WERI-Rb-1 (cell line): ENCODE measurements at places on chromosomes 5 and 9.
A peak's percentile ranks its signal among the peaks of the same experiment; 100 is the strongest.

GRCh38 chr5:26310415-26310814 lies 728.0 kb downstream of the CDH9 start:
- DNase-seq: no peak

- DNase-seq: no peak
Measured at GRCh38 chr5:153573326-153574033, 83.0 kb downstream of the GRIA1 start.

DNA sequence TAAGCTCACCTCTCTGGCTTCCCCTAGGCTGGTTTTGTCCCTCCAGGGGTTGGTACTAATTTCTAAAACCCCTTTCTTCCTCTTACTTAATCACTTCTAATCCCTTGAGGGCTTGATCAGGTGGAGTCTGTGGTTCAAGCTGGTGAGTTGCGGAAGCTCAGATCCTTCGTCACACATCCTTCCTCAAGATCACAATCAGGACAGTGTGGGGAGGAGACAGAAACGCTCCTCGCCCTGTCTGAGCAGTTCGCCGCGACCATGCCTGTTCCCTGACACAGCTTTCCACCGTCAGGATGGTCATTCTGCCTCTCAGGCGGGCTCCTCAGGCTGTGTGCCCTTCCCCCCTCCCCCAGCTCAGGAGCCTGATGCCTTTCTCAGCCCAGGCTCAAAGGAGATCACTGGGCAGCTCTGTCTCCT lies 24.3 kb downstream of the CPLX2 start:
- DNase-seq: peak; percentile 71

DNA sequence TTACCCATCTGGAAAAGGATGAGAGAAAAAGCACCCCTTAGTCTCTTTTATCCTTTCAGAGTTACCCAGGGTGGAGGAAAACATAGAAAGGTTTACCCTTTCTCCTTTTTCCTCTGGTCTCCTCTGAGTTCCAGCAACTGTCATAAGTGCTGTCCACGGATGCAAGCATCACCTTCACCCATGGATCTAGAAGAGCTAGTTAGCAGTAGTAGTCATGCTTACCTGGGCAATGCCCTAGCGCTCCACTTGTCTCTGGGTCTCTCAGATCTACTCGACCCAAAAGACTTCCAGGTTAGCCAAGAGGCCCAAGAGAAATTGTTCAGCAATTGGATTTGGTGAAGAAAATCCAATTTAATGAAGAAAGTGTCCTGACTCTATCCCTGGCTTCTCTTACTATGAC lies 656.2 kb upstream of the PTPRD start:
- DNase-seq: no peak

DNA sequence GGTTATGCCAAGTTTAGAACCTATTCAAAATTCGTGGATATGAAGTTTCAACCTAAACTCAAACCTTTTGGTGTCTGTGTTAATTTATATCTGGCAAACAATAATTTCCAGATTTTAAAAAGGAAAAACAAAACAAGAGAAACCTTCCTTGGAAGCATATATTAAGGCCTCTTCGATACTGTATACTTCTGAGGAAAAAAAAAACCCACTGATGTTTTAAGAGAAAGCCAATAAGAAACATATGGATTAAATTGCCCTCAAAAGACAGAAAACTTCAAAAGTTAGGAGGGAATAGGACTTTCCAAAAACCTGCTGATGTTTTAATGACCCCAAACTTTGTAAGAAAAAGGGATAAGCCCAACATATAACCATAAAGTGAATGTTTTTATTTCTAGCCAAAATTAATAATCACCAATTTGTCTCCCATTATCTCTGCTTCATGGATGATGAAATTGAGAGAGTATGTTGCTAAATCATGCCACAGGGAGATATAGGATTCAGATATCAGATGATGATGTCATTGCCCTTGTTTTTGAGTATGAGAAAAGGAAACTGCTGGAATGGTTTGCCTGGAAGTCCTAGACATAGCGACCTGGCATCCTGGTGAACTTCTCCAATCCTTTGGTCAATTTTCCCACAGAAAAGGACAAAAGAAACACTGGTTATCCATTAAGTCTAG lies 423.9 kb downstream of the DMRT2 start:
- no peak for DNase-seq
